ENCODE measurements at places on chromosomes 6 and 20. TPM values are rescaled to one million over a fixed set of nuclear protein-coding genes. Genes with fewer than 3 reads are reported as not detected.

TRAPPC3L gene
- polyA plus RNA-seq = 0.14 TPM

BCLAF1 gene
- 11.7 TPM for polyA plus RNA-seq

PM20D2 gene
- polyA plus RNA-seq = 2.5 TPM

SPDEF gene
- polyA plus RNA-seq = 0.05 TPM

PRRT1 gene
- polyA plus RNA-seq = 0.19 TPM

QRSL1 gene
- 5.9 TPM for polyA plus RNA-seq

SRXN1 gene
- 14.3 TPM for polyA plus RNA-seq

LY6G5C gene
- polyA plus RNA-seq = 2.5 TPM

KHDC1 gene
- not detected for polyA plus RNA-seq

PET117 gene
- 7.4 TPM for polyA plus RNA-seq

ZCCHC3 gene
- polyA plus RNA-seq = 5.0 TPM

SOBP gene
- 1.5 TPM for polyA plus RNA-seq

COX7A2 gene
- 299 TPM for polyA plus RNA-seq

BMP2 gene
- polyA plus RNA-seq = 0.83 TPM

NAPB gene
- polyA plus RNA-seq = 2.4 TPM
